ENCODE measurements at places on chromosomes 3 and 15. TPM values are rescaled to one million over a fixed set of nuclear protein-coding genes. Genes with fewer than 3 reads are reported as not detected.

DNA sequence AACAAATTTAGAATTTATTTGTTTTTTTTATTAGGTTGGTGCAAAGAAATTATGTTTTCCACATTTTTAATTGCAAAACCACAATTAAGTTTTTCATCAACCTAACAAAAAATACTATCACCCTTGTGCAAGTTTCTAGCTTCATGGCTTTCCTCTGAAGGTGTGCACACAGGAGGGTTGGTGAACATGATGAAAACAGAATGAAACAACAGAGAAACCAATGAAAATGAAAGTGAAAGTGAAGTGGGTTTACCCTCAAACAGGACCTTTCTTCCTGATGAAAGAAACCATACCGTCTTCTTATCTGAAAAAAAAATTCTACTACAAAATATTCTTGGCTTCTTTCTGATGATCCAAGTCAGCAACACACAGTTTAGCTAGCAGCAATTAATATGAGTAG, 71.9 kb upstream of the FEZF2 start:
- DNase-seq: no peak
- no peaks in the 10 kb centered on the region for H3K27me3 ChIP-seq
- no peaks in the 10 kb centered on the region for H3K4me1 ChIP-seq
- H3K36me3 ChIP-seq: no peaks in the 10 kb centered on the region
- H3K4me3 ChIP-seq: no peak overlapping the region

DNA sequence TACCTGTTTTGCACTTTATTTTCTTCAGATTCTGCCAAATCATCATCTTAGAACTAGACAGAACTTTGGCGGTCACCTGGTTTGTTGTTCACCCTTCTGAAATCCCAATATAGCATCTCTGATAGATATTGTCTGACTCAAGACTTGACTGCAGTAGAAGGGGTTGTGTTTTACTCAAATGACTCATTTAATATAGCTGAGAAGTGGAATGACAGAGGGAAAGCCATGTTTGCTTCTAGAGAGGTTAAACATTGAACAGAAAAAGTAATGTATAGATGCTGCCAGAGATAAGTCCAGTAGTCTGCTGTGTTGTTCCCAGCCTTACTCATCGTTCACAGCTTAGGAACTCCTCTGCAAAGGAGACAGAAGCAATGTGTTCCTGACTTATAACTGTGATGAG, 402.0 kb downstream of the AGBL1 start:
- no peak overlapping the region for H3K4me3 ChIP-seq
- no peaks in the 10 kb centered on the region for H3K27me3 ChIP-seq
- H3K36me3 ChIP-seq: no peaks in the 10 kb centered on the region
- no peaks in the 10 kb centered on the region for H3K4me1 ChIP-seq
- H3K27ac ChIP-seq: no peak overlapping the region

DNA sequence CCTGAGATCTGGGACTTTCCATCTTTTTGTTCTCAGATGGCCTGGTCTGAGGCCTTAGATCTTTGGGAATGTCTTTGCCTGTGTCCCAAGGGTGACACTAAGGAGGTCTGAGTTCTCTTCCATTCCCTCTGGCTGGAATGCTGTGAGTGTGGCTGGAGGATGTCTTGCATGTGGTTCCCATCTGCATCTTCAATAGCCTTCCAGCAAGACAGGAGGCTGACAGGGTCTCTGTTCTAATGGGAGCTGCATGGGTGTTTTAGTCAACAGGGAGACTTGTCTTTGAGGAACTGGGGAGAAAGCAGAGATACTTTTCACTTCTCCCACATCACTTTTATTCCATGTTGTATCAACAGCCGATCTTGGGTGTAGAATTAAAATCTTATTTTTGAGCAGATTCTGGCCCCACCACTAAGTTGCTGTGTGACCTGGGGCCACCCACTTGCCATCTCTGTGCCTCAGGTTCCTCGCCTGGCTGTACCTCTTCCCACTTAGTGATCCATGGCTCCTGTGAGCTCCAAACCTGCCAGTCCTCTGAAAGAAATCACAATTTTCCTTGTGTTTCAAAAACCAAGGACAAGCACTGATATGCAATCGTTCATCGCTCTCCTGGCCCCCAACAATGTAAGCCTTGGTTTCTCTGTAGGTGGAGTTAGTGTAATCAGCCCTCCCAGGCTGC, 75.2 kb downstream of the LSM3 start:
- no peak for DNase-seq
- H3K27ac ChIP-seq: no peak overlapping the region
- H3K4me3 ChIP-seq: no peak overlapping the region
- no peaks in the 10 kb centered on the region for H3K36me3 ChIP-seq

CCDC33 gene
- 0.40 TPM for total RNA-seq

DNA sequence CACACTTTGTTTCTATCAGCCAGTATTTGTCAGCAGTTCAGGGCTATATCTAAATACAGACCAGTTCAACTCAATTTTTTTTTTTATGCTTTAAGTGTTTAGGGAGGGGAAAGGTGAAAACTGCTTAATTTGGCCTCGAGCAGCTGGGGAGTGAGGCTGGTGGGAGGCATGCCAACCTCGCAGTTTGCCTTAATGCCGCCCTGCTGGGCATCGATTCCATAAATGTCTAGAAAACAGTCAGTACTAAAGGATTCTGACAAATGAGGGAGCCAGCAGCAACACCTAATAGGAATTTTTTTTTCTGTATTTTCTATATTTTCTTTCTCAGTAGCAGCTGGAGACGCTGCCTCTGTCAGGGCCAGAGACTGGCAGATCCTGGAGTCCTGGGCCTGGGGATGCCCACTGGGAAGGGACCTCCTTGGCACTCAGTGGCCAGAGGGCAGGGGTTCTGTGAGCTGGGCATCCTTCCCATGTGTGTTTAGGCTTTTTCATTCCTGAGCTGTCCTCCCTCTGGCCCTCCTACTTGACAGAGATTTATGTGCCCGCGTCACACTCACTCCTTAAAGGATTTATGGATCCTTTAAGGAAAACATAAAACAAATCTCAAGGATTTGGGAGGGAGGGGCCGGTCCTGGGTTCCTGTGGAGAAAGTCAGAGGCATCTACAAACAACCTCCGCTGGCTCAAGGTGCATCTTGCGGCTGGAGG, 117.8 kb downstream of the WNT5A start:
- H3K4me1 ChIP-seq: no peaks in the 10 kb centered on the region
- H3K36me3 ChIP-seq: no peaks in the 10 kb centered on the region
- no peaks in the 10 kb centered on the region for H3K27me3 ChIP-seq
- H3K4me3 ChIP-seq: no peak overlapping the region
- no peak for DNase-seq

SOX14 gene
- not detected for total RNA-seq

GRCh38 chr15:72939514-72940228, 112.6 kb upstream of the NEO1 start:
- H3K36me3 ChIP-seq: no peaks in the 10 kb centered on the region
- no peaks in the 10 kb centered on the region for H3K4me1 ChIP-seq
- DNase-seq: no peak
- no peak overlapping the region for H3K4me3 ChIP-seq

Measured in Peyer's patch (tissue), 4 donors.